CD4-positive, alpha-beta T cell (primary cell): ENCODE measurements at places on chromosomes 5 and 9.

DNA sequence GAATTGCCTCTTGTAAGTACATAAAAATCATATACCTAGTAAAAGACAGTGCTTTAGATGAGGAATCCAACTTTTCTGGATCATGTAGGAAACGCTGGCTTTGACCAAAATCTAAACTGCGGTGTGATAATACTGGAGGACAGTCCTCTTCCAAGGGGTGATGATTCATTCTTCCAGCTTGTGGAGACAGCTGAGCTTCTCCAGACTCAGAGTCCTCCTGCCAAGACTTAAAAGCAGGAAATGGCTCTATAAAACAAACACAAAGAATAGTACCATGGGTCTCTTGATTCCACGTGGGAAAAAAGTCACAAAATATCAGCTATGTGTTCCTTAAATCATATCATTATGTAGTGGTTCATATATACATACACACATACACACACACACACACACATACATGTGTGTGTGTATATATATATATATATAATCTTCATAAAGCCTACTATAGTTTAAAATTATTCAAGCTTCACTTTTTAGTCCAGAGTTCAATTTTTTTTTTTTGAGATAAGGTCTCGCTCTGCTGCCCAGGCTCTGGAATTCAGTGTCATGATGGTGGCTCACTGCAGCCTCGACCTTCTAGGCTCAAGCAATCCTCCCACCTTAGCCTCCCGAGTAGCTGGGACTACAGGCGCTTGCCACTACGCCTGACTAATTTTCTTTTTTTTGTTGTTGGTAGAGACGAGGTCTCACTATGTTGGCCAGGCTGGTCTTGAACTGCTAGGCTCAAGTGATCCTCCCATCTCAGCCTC, 65.0 kb downstream of the PKD2L2 start:
- no peak for DNase-seq

DNA sequence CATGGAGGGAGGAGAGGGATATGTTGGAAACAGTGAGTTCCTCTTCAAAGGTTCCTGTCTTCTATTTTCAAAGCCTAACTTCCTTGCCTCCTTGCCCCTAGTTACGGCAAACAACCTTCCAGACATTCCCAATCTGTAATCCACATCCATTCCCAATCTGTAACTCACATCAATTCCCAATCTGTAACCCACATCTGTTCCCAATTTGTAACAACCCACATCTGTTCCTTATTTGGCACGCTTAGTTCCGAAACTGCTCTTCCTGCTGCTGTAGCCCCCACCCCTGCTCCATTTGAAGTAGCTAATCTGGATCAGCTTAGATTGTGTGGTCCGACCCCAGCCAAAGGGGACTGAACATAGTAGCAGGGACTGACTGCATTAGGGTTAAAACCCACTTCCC, 23.9 kb upstream of the IDNK start:
- DNase-seq, result no peak

GRCh38 chr5:22605473-22605872, 247.7 kb downstream of the CDH12 start:
- no peak for DNase-seq

DNA sequence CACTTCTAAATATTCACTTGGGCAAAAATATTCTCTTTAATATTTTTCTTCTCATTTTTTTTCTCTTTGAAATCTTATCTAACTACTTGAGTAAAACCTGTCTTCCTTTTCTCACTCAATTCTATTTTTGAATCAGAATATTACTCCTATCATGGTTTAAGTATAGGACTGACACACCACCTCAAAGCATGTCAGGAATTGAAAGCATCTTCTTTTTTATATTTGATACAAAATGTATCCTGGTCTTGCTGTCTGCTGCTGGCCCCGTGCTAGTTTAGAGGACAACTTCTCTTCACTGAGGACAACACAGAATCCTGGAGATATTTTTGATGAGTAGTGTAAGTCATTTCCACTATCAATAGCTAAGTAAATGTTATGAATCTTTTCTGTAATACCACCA, 383.6 kb downstream of the GADD45G start:
- no peak for DNase-seq

DNA sequence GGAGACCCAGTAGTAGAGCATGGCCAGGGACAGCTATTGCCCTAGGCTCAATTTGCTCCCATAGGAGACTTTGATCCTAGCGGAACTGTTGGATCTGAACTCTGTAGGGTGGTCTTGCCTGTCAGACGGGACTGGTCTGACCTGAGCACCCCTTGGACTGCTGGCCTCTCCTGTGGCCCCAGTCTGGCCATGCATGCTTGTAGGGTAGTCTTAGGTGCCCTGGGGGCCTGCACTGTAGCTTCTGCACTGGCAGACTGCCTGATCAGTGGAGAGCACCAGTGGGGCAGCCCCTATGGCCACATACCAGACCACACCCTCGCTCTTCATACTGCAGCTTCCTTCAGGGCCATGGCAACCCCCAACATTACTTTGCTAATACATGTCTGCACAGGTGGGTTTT, 396.1 kb upstream of the GRAMD2B start:
- DNase-seq, result no peak
